ENCODE measurements at places on chromosomes 16 and 17.

DNA sequence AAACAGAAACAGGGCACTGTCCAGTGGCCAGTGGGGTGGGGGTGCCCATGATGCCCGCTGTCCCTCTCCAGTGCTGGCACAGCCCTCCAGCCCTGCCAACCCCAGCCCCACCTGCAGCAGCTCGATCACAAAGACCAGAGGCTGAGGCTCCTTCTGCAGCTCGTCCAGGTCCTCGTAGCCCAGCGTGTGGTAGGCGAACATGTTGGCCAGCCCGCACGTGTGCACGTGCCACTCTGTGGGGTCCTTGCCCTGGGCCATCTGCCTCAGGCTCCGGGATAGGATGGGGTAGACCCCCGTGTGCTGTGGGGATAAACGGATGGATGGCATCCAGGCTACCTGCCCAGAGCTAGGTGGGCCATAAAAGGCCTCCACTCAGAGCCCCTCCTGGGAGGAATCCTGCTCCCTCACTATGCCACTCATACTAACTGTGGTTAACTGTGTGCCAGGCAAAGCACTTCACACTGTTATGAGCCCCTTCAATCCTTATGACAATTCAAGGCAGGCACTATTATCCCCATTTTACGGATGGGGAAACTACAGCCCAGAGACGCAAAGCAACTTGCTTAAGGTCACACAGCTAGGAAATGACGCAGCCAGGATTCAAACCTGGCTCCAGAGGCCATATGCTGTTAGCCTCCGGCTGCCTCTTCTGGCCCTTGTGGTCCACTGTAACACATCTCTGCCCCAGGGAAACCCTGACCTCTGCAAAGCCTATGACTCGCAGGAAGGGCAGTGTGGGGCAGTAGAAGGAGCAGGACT lies 6.5 kb downstream of the AIPL1 start:
- no peak for DNase-seq

DNA sequence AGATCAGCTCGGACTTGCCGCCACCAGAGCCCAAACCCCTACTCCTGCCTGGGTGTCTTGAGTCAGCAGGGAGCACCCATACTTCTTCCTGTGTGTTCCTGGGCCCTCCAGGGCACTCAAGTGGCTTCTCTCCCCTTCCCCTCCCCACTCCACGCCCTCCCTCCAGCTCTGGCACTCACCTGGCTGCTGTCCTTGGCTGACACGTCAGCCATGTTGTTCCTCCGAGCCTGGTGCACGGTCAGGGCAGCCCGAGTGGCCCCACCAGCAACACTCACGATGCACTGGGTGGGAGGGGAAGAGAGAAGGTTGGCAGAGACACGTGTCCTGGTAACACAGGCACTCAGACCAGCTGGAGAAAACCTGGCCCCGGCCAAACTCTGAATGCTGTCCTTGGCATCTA lies 11.5 kb downstream of the RUSF1 start:
- no peak for DNase-seq

DNA sequence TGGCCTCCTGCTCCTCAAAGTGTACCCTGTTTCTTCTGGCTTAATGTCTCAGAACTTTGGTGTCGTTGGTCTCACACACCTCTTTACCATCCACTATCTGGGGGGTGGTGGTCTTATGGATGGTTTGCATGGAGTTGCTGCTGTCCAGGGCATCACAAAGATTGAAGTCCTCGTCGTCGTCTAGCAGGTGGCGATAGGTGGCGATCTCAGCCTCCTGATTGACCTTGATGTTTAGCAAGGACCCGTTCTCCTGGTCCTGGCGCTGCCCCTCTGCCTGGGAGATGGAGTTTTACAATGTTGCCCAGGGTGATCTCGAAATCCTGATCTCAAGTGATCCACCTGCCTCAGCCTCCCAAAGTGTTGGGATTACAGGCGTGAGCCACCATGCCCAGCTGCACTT lies 31.1 kb upstream of the HELZ start:
- DNase-seq, result no peak

DNA sequence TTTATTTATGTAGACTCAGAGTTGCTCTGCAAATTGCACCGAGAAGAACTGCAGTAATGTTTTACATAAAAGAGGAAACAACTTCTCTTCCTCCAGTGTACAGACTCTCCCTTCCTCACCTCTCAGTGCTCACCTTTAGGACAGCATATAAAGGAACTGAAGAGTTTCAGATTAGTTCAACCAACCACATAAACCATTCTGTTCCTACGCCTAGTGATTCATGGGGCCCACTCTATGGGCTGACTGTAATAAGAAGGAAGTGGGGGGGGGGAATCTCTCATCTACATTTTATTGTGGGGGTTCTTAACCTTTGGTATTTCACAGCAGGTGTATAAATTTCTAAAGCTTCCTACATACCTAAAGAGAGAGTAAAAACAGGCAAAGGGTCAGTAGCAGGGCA lies 18.3 kb downstream of the ZSWIM7 start:
- DNase-seq, result no peak

GRCh38 chr17:1779571-1780131 lies 17.8 kb downstream of the SERPINF1 start:
- DNase-seq, result no peak

DNA sequence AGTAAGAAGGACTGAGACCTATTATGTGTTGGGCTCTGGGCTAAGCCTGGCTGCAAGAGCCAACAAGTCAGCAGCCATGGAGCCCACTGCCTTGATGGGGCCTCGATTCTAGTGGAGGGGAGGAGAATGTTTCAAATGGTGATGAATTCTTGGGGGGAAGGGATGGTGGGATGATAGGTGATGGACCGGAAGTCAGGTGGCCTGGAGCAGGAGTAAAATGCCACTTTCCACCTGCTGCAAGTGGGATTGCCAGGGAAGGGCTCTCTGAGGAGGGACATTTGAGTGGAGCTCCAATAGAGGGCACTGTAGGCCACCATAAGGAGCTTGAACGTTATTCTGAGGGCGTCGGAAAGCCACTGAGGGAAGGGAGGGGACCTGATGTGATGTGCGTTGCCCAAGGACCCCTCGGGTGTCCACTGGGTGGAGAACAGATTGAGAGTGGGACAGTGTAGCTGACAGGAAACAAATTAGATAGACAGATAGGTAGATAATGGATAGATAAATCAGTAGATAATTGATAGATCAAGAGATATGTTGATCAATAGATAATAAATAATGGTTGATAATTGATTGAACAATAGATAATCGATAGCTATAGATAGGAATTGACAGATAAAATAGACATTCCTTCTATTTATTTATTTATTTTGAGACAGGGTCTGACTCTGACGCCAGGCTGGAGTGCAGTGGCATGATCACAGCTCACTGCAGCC lies 18.2 kb upstream of the NXPH3 start:
- no peak for DNase-seq

DNA sequence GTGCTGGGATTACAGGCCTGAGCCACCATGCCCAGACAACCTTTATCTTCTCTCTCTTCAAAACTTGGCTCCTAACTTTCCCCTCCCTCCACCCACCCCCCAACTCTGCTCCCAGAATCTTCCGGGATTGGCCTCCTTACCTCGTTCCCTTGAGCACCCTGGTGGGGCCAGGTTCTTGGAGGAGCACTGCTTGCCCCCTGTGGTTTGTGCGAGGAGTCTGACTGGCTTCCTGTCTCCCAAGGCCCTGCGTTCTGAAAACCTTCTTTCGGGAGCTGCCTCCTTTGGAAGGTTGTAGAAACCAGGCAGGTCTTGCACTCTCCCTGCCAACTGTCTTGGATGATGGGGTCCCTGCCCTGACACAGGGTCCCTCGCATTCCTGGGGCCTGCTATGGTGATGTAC lies 19.8 kb downstream of the PLXDC1 start:
- no peak for DNase-seq

- no peak for DNase-seq
Measured at GRCh38 chr17:2962236-2962635, 101.2 kb downstream of the OR1D5 start.

GRCh38 chr17:15083225-15083624 lies 181.9 kb downstream of the PMP22 start:
- DNase-seq, result no peak

DNA sequence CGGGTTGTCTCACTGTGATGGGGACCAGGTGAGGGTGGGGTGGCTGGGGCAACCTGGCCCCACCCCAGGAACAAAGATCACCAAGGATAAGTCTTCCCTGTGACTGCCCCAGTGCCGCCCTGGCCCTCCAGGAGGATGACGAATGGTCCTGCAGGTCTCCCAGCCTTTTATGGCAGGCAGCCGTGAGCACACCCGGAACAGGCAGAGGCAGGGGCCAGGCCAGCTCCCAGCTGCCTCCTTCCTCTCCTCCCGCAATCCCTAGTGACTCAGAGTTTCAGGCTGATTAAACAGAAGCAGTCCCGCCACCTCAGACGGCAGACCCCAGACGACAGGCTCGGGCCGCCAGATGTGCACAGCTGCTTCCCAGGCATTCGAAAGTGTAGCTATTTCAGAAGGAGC lies 13.3 kb downstream of the JUP start:
- DNase-seq, result no peak

DNA sequence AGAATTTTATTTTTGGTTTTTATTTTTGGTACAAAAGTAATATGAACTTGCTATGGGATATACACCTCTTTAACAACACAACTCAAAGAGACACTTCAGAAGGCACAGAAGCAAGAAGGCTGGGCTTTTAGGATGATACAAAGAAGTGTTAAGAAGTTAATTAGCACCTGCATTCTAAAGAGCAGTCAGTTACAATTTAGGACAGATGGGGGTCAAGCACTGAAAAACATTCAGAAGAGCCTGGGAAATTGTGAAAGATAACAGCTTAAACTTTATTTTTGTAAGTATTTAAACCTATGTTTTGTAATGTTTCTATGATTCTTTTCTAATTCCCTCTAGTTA lies 163.5 kb downstream of the CDH8 start:
- DNase-seq, result no peak

GRCh38 chr17:321386-321941 lies 31.1 kb downstream of the RPH3AL start:
- no peak for DNase-seq

GRCh38 chr17:31529841-31530251 lies 138.4 kb downstream of the RAB11FIP4 start:
- DNase-seq, result no peak

- DNase-seq, result no peak
Measured at GRCh38 chr17:8875436-8875835, 8.0 kb upstream of the PIK3R6 start.

DNA sequence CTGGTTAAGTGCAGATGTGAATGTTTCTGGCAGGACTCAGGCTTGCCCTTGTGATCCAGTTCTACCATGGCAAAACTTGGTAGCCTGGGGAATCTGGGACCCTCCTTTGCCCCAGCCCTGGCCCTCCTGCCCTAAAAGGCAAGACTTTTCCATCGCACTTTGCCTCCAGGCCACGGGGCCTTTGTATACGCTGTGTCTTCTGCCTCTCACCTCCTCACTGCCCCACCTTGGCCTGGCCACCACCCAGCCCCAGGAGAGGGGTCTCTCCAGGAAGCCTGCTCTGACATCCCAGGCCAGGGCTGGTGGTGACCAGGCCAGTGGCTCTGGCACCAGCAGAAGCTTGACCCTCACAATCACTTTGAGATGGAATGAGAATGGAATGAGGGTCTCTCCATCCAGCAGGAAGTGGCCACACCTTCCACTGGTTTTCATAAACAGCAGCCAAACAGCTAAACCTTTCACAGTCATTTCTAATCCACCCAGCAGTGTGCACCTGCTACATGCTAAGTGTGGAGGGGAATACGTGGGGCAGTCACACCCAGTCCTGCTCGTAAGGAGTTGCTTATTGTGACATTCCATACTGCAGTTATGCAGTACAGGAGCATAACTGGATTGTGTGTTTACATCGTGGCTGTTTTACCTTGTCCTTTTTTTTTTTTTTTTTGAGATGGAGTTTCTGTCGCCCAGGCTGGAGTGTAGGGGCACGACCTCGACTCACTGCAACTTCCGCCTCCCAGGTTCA lies 1.6 kb upstream of the MRPL38 start:
- no peak for DNase-seq

- DNase-seq, result no peak
Measured at GRCh38 chr17:33121272-33121671, 129.6 kb downstream of the SPACA3 start.

- DNase-seq, result no peak
Measured at GRCh38 chr16:11312718-11313492, 31.8 kb upstream of the PRM1 start.

- no peak for DNase-seq
Measured at GRCh38 chr16:48110982-48111381, 44.8 kb downstream of the ABCC12 start.

DNA sequence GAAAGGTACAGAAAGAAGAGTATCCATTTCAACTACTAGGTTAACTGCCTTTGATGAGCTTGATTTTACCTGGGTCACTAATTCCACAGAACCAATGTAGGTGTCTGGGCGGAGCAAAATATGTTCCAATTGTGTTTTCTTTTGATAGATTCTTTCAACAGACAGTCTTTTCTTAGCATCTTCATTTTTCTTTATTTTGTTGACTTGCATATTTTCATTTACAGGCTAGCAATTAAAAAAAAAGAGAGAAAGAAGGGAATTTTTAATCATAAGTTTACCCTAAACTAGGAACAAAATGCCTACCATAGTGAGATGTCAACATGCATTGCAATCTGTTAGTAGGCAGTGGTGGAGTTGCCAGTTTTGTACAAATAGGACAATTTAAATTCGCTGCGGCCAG lies 1.0 kb downstream of the TOP2A start:
- no peak for DNase-seq

DNA sequence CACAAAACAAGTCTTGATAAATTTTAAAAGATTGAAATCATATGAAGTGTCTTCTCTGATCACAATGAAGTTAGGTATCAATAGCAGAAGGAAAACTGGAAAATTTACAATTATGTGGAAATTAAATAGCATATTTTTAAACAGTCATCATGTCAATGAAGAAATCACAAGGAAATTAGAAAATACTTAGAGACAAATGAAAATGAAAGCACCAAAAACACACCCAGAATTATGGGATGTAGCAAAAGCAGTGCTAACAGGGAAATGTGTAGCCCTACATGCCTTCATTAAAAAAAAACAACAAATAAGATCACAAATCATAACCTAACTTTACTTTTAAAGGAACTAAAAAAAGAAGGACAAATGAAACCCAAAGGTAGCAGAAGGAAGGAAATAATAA lies 7.5 kb upstream of the IL21R start:
- DNase-seq, result no peak

DNA sequence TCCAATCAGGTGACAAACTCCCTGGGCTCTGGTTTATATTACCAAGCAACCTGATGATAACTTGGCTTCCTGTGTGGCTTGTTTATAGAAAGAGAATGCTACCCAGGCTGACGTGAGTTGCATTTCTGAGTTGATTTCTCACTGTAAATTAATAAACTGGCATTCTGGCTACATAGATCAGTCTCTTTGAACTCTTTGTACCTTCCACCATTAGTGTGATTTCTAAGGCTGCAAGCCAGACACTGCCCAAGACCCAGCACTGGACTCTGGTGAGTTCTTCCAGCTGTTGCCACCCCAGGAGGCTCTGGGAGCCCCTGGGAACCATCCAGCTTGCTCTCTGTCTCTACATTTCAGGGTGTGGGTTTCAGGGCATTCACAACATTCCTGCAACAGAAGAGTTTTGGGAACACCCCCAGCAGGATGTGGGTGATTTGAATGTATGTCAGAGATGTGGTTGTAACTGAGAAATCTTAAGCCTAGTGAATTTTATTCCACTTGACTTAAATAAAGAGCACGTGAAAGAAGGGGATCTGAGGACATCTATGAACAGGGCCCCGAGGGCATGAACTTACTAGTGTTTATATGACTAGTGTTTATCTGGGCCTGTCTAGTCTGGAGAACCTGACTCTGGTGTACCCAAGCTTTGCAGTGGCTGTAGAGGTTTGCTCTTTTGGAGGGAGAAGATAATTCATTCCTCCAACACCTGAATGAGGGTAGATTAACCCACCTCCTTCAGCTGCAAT lies 30.3 kb upstream of the LRRC37A start:
- DNase-seq, result no peak
